ENCODE measurements at places on chromosomes 13 and 19. TPM values are rescaled to one million over a fixed set of nuclear protein-coding genes. Genes with fewer than 3 reads are reported as not detected.

Gene PLEKHG2
- total RNA-seq: 18.3 TPM

Gene ZGLP1
- total RNA-seq: 0.55 TPM

Gene CYP2A7
- total RNA-seq: not detected

Gene LHB
- total RNA-seq: not detected

Gene S1PR5
- total RNA-seq: 13.5 TPM

Gene MTRF1
- total RNA-seq: 14.4 TPM

Gene PRR12
- total RNA-seq: 3.0 TPM

Gene KASH5
- total RNA-seq: not detected

Gene WDR62
- 12.9 TPM for total RNA-seq

Gene C19orf38
- not detected for total RNA-seq

Gene AMER2
- not detected for total RNA-seq

Gene CLEC17A
- not detected for total RNA-seq

Gene MISP
- 2.8 TPM for total RNA-seq

Gene KLK6
- not detected for total RNA-seq

Gene TEAD2
- total RNA-seq: 33.2 TPM

Gene CDX2
- total RNA-seq: 0.37 TPM

Gene APOC4
- total RNA-seq: not detected

Gene CGB8
- total RNA-seq: not detected

Gene FXYD1
- total RNA-seq: not detected

Gene OLFM2
- total RNA-seq: 11.5 TPM

Gene TYROBP
- total RNA-seq: not detected

Gene PSG3
- total RNA-seq: 66.1 TPM

Gene ZNF681
- 7.0 TPM for total RNA-seq

Gene IGSF23
- not detected for total RNA-seq

Gene ZNF577
- total RNA-seq: 3.0 TPM

Gene RUBCNL
- not detected for total RNA-seq

Gene CKM
- 9.7 TPM for total RNA-seq

Gene KLK13
- total RNA-seq: not detected

Gene TMPRSS9
- 0.17 TPM for total RNA-seq

Gene MEDAG
- total RNA-seq: not detected

Gene THSD1
- total RNA-seq: 1.3 TPM

Gene TICAM1
- not detected for total RNA-seq

Gene CADM4
- total RNA-seq: 47.8 TPM

Gene CEACAM8
- 0.61 TPM for total RNA-seq

Gene NALCN
- not detected for total RNA-seq

Gene VSIG10L
- 9.5 TPM for total RNA-seq

Gene TNNI3
- 13.5 TPM for total RNA-seq

Gene KISS1R
- total RNA-seq: 1.9 TPM

Gene TMC4
- 9.6 TPM for total RNA-seq

Gene CD79A
- total RNA-seq: 1.0 TPM

Gene ZNF181
- 14.2 TPM for total RNA-seq

Gene SIGLEC11
- not detected for total RNA-seq

Gene FFAR3
- total RNA-seq: not detected

Gene PCDH9
- not detected for total RNA-seq

Gene ZNF616
- 6.3 TPM for total RNA-seq

Gene CKAP2
- 42.8 TPM for total RNA-seq

Gene ZFP36
- total RNA-seq: 1.9 TPM

Gene UHRF1
- total RNA-seq: 88.6 TPM

Gene MBD3L3
- total RNA-seq: 2.6 TPM

Gene SPPL2B
- total RNA-seq: 31.6 TPM

Gene GIPR
- 4.2 TPM for total RNA-seq

Gene PALM3
- total RNA-seq: 14.8 TPM

Data from G401 (cell line).